Prostate gland (tissue), 2 donors: ENCODE measurements at places on chromosomes 13 and 19.

DNA sequence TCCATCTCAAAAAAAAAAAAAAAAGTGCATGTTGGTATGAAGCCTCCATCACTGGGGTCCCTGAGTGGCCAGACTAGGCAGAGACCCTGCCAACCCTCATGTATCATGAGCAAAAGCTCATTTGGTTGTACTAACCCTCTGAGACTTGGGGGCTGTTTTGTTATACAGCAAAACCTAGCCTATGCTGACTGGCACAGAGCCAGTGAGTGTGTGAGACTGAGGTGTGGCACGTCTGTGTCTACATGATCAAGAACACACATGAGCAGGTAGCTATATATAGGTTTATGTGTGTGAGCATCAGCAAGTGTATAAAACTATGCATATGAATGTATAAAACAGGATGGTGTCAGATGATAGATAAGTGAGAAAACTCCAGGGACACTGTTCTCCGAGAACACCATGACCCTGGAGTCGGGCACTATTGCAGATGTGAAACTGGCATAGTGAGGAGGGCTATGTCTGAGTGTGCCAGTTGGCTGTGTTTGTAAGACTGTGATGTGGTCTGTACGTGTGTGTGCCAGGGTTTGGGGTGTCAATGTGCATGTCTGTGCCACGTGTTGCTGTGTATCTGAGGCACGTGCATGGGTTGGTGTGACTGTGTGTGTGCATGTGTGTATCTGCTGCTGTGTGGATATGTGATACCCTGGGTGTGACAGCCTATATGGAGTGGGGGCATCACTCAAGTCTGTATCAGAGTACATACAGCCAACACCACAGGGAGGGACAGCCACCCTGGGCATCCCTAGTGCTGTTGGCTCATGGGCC lies 44.5 kb downstream of the OLFM2 start:
- no peak for DNase-seq
- H3K27me3 ChIP-seq, result no peaks in the 10 kb centered on the region
- no peaks in the 10 kb centered on the region for H3K4me1 ChIP-seq
- H3K27ac ChIP-seq, result no peak overlapping the region
- H3K36me3 ChIP-seq, result no peaks in the 10 kb centered on the region

- H3K4me3 ChIP-seq, result no peak overlapping the region
- no peaks in the 10 kb centered on the region for H3K27me3 ChIP-seq
- DNase-seq, result no peak
- no peak overlapping the region for H3K27ac ChIP-seq
- peaks cover 10% of the 10 kb centered on the region for H3K4me1 ChIP-seq
- peaks cover 16% of the 10 kb centered on the region for H3K36me3 ChIP-seq
These were observed 1.1 kb upstream of the EPN1 start for GRCh38 chr19:55673889-55674288.

DNA sequence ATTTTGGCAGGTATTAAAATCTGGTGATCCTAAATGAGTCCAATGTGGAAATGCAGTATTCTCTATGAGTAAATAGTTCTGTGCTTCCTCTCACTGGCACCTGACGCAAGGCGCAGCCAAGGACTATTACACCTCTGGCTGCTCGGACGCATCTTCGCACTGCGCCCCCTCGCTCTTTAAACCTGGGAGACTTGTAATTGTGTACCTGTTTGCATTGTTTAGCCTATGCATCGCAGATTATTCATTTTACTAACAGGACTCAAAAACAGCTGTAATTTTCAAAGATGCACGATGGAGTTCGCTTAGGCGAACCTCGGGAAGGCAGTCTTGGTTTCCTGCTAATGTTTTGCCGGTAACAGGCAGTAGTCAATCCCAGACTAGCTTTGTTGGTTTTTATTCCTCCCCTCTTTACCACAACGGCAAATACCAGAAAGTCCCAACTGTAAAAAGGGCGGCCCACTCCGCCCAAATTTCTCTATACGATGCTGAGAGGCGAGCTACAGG lies 113.2 kb downstream of the KCNRG start:
- H3K27ac ChIP-seq, result no peak overlapping the region
- H3K4me1 ChIP-seq, result no peaks in the 10 kb centered on the region
- H3K36me3 ChIP-seq, result no peaks in the 10 kb centered on the region
- H3K27me3 ChIP-seq, result peaks cover 24% of the 10 kb centered on the region
- H3K4me3 ChIP-seq, result no peak overlapping the region

DNA sequence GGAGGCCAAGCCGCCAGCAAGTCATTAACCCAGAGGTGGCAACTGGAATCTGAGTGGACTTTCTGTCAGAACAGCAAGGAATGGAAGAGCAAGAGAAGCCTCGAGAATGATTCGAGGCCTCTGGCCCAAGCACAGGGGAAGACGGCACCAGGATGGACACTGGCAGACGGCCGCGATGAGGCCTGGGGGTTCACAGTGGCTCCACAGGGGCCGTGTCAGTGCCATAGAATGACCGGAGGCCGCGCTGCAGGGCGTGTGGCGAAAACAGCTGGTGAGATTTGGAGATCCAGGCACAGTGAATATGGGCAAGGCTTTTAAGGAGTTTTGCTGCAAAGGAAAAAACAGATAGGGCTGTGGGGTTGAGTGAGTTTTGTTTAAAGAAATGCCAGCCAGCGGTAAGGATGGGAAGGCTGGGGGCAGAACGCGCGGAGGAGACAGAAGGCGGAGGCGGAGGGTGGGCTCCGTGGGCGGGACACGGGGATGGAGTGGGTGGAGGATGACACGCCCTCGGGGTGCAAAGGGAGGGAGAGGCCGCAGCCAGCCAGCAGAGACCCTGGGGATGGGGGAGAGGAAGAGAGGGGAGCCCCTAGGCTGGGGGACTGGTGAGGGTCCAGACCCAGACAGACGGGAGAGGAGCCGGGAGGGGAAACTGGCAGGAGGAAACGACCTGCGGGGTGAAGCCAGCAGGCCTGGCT lies 130.5 kb downstream of the RNF17 start:
- no peaks in the 10 kb centered on the region for H3K27me3 ChIP-seq
- no peak overlapping the region for H3K4me3 ChIP-seq
- H3K4me1 ChIP-seq, result no peaks in the 10 kb centered on the region
- DNase-seq, result no peak
- no peak overlapping the region for H3K27ac ChIP-seq

DNA sequence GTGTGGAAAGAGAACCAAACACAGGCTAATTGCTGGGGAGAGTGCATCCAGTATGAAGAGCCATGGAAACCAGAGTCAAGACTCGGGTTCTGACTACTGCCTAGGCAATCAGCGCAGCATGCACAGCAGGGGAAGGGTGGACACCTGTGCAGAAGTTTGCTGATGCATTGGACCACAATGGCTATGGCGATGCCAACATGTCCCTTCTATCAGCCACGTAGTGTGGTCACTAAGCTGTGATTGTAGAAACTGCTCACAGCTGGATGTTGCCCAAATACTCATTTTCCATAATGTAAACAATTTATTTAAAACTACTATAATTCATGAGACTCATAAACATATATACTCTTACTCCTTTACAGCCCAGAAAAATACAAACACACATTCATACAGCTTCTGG lies 1718.2 kb downstream of the EFNB2 start:
- H3K27me3 ChIP-seq, result no peaks in the 10 kb centered on the region
- no peaks in the 10 kb centered on the region for H3K4me1 ChIP-seq
- DNase-seq, result no peak
- H3K36me3 ChIP-seq, result no peaks in the 10 kb centered on the region

DNA sequence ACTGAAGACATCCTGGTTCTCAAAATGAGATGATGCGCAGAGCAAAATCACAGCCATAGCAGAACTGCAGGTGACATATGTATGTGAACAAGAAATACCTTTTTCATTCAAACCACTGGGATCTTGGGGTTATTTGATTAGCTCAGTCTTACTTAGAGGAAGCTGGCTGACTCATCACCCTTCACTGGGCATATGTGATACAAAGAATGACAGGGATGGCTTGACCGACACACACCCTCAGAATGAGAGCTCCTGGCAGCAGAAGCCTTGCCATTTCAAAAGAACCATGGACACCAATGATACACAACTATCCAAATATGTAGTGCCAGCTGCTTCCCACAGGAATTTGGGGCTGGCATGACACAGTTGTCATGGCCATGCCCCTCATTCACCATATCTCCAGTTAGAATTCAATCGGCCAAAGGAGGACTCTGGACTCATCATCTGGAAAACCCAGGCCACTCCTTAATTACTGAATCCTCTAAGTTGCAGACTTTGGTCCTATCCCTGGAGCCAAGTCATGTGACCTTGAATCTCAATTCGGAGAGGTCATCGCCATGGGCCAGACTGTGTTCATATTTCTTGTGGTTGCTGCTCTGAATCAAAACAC lies 115.8 kb downstream of the KATNAL1 start:
- no peaks in the 10 kb centered on the region for H3K27me3 ChIP-seq
- DNase-seq, result no peak
- H3K36me3 ChIP-seq, result no peaks in the 10 kb centered on the region
- H3K4me3 ChIP-seq, result no peak overlapping the region
- no peak overlapping the region for H3K27ac ChIP-seq

- no peaks in the 10 kb centered on the region for H3K27me3 ChIP-seq
- peak overlapping the region; percentile 92 for H3K27ac ChIP-seq
- DNase-seq, result peak; percentile 77
- peaks cover 3% of the 10 kb centered on the region for H3K4me1 ChIP-seq
- H3K36me3 ChIP-seq, result no peaks in the 10 kb centered on the region
These were observed 1.0 kb downstream of the HMGB1 start for GRCh38 chr13:30464496-30465342.

DNA sequence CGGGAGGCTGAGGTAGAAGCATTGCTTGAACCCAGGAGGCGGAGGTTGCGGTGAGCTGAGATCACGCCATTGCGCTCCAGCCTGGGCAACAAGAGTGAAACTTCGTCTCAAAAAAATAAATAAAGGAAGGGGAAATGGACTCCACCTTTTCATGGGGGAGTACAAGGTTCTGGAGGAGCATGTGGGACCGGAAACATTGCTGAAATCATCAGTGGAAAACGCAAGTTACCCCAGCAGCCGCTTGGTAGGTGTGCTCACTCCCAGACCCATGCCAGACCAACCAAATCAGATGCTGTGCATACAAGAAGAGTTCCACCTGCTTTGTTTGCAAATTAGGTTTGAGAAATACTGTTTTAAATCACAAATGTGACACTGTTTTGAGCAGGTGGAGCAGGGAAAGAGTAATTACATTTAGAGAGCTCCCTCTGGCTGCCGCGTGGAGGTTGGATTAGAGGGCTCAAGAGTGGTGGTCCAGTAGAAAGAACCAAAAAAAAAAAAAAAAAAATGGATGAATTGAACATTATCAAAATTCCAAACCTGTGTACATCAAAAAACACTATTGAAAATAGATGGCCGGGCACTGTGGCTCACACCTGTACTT lies 4.9 kb downstream of the ERICH4 start:
- H3K4me1 ChIP-seq, result no peaks in the 10 kb centered on the region
- H3K36me3 ChIP-seq, result no peaks in the 10 kb centered on the region
- DNase-seq, result no peak
- no peaks in the 10 kb centered on the region for H3K27me3 ChIP-seq

DNA sequence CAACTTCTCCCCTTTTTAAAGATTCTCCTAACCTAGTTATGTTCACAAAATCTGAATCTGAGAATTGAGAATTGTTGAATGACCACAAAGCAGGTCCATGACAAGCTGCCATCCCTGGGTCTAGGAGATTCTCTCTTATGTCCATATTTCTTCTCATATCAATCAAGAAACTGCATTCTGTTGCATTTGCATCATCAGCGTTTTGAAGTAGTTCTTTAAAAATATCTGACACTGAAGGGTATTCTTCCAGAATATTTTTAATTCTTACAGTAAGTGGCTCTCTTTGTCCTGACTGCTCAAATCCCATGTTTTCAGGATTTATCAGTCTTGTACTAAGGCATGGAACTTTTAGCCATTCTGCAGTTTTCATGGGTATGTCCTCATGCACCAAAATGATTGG lies 94.3 kb downstream of the SACS start:
- H3K4me3 ChIP-seq, result no peak overlapping the region
- no peaks in the 10 kb centered on the region for H3K36me3 ChIP-seq
- no peak for DNase-seq
- no peaks in the 10 kb centered on the region for H3K27me3 ChIP-seq
- H3K4me1 ChIP-seq, result no peaks in the 10 kb centered on the region

DNA sequence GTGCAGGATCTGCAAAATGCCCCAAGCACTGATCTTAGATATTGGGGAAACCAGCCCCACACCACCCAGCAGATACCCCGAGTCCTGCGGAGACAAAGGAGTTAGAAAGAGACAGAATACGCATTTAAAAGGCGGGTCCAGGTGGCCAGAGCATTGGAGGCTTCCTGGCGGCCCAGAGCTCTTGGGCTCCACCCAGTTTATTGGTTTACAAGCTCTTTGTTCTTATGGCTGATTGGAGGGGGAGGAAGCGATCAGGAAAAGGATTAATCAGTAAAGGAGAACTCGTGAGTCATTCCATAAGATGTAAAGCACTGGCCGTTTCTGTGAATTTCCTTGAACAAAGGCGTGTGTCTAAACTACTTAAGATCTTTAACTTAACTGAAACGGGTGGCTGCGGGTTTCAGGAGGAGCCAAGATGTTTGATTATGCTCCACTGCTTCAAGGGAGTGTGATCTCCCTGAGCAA lies 926 bp downstream of the ZNF587 start:
- DNase-seq, result peak; percentile 30
- H3K4me3 ChIP-seq, result peak overlapping the region; percentile 74
- H3K4me1 ChIP-seq, result no peaks in the 10 kb centered on the region
- H3K27me3 ChIP-seq, result no peaks in the 10 kb centered on the region

DNA sequence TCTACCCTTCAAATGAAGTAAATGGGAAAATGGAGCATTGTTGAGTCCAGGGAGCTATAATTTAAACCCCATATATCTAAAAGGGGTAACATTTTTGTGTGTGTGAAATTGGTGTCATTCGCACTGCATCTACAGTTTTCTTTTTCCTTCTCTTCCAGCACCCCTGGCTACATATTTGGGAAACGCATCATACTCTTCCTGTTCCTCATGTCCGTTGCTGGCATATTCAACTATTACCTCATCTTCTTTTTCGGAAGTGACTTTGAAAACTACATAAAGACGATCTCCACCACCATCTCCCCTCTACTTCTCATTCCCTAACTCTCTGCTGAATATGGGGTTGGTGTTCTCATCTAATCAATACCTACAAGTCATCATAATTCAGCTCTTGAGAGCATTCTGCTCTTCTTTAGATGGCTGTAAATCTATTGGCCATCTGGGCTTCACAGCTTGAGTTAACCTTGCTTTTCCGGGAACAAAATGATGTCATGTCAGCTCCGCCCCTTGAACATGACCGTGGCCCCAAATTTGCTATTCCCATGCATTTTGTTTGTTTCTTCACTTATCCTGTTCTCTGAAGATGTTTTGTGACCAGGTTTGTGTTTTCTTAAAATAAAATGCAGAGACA lies 28.6 kb downstream of the ALOX5AP start:
- H3K27ac ChIP-seq, result no peak overlapping the region
- H3K36me3 ChIP-seq, result no peaks in the 10 kb centered on the region
- H3K27me3 ChIP-seq, result no peaks in the 10 kb centered on the region
- DNase-seq, result no peak
- H3K4me3 ChIP-seq, result no peak overlapping the region

GRCh38 chr19:17389957-17390664 lies 3.9 kb downstream of the CCDC194 start:
- peaks cover 3% of the 10 kb centered on the region for H3K4me1 ChIP-seq
- H3K27ac ChIP-seq, result no peak overlapping the region
- H3K27me3 ChIP-seq, result no peaks in the 10 kb centered on the region
- DNase-seq, result no peak
- H3K36me3 ChIP-seq, result no peaks in the 10 kb centered on the region
- peak overlapping the region; percentile 29 for H3K4me3 ChIP-seq
